ENCODE measurements at places on chromosomes 4 and X. TPM values are rescaled to one million over a fixed set of nuclear protein-coding genes. Genes with fewer than 3 reads are reported as not detected.

Gene PKD2
- polyA plus RNA-seq: 17.8 TPM

Gene BEND2
- polyA plus RNA-seq: not detected

Gene MAPK10
- 9.1 TPM for polyA plus RNA-seq

Gene WNK3
- 10.6 TPM for polyA plus RNA-seq
